ENCODE measurements at places on chromosomes 12 and 14.

GRCh38 chr14:89680156-89680555 is 263.1 kb upstream of the FOXN3 start:
- no peak for DNase-seq

- DNase-seq, result peak; percentile 20
Observed at GRCh38 chr14:76767681-76768656, 6.7 kb downstream of the VASH1 start.

DNA sequence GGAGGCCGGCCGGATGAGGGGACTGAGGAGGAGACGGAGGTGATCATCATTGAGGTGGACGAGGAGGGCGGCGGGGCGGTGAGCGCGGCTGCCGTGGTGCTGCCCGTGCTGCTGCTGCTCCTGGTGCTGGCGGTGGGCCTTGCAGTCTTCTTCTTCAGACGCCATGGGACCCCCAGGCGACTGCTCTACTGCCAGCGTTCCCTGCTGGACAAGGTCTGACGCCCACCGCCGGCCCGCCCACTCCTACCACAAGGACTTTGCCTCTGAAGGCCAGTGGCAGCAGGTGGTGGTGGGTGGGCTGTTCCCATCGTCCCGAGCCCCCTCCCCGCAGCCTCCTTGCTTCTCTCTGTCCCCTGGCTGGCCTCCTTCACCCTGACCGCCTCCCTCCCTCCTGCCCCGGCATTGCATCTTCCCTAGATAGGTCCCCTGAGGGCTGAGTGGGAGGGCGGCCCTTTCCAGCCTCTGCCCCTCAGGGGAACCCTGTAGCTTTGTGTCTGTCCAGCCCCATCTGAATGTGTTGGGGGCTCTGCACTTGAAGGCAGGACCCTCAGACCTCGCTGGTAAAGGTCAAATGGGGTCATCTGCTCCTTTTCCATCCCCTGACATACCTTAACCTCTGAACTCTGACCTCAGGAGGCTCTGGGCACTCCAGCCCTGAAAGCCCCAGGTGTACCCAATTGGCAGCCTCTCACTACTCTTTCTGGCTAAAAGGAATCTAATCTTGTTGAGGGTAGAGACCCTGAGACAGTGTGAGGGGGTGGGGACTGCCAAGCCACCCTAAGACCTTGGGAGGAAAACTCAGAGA is 9.6 kb downstream of the MMP14 start:
- DNase-seq, result no peak

GRCh38 chr12:117144599-117144998 is 45.4 kb upstream of the TESC start:
- DNase-seq, result no peak

DNA sequence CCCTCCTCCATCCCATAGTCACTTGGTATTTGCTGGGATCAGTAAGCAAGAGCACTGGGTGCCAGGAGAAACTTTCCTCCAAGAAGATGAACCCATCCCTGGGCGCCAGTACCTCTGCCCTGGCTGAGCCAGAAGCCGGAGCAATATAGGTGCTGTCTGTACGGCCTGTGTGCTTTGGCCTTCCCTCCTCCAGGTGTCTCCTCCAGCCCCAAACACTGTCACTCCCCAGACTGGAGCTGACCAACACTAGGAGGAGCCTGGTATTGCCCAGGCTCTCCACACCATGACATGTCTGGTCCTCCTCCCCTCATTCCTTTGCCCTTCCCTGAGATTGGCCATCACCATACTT is 4.9 kb downstream of the GSTZ1 start:
- DNase-seq, result no peak

- no peak for DNase-seq
Observed at GRCh38 chr14:55241673-55242072, 29.5 kb upstream of the FBXO34 start.

GRCh38 chr14:100674897-100675619 is 51.6 kb upstream of the DLK1 start:
- DNase-seq, result no peak

- DNase-seq, result peak; percentile 89
Observed at GRCh38 chr12:98503592-98504367, 11.6 kb upstream of the TMPO start.

- no peak for DNase-seq
Observed at GRCh38 chr14:105355850-105356604, 41.5 kb downstream of the PACS2 start.

- no peak for DNase-seq
Observed at GRCh38 chr14:50452979-50453705, 56.5 kb upstream of the CDKL1 start.

DNA sequence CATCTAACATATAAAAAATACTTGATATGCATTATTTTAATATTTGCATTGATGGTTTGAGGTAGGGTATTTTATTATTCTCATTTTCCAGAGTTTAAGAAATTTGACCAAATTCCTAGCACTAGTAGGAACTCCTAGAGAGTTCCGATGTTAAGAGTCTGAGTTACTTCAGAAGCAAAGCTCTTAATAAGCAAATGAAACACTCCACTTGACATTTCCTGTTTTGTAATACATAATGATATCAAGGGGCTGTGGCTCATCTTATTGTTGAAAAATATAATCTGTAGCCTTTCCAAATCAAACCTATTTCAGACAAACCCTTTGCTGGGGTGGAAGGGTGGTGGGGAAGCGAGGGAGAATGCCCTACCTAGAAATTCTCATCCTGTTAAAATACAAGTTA is 355.5 kb downstream of the DIO2 start:
- DNase-seq, result no peak

DNA sequence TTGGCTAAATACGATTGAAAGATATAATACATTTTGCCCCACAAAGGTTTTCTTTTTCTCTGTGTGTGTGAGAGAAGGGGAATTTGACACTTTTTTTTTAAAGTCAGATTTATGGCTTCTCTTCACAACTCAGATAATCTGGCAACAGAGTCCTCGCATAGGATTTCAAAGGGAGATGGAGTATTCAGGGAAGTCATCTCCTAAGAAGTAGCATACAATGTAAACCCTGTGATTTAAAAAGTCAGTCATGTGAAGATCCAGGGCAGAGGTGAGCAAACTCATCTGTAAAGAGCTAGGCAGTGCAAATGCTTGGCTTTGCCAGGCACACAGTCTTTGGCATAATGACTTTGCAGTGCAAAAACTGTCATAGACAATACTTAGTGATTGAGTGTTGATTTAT is 1526.3 kb downstream of the AACS start:
- no peak for DNase-seq

DNA sequence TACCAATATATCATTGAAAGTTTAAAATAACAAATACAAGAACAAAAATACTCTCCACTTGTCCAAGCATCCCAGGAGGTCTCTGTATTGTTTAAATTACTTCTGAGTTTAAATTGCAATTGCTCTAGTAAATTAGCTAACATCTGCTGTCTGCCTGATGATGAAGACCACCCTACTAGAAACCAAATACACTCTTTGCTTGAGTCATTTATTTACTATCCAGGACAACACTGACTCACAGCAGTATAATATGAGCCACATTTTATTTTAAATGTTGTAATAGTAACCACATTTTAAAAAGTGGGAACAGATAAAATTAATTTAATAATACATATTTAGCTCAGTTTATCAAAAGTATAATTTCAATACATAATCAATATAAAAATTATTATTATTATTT is 62.9 kb upstream of the EEA1 start:
- DNase-seq, result no peak

DNA sequence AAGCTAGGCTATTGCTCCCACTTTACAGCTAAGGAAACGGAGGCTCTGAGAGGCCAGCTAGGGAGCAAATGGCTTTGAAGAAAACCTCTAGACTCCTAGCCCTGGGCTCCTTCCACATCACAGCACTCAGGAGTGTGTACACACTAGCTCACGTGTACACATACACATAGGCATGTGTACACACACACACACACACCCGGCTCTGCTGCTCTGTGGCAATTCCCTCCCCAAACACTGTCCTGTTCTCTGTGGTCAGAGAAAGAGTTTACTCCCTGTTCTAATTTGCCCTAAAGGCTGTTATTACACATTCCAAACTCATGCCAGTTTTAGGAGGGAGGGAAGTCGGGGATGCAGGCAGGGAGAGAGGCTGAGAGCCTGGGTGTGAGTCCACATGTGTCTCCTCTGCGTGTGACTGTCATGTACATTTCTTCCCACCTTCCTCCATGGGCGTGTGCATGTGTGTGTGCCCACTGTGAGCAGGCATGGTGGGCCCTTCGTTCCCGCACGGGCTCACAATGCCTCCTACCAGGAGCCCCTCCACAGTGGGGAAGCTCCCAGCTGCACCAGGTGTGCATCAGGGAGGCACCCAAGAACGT is 14.2 kb downstream of the TRPV4 start:
- DNase-seq, result no peak

GRCh38 chr14:48251290-48251689 is 575.9 kb upstream of the MDGA2 start:
- no peak for DNase-seq

DNA sequence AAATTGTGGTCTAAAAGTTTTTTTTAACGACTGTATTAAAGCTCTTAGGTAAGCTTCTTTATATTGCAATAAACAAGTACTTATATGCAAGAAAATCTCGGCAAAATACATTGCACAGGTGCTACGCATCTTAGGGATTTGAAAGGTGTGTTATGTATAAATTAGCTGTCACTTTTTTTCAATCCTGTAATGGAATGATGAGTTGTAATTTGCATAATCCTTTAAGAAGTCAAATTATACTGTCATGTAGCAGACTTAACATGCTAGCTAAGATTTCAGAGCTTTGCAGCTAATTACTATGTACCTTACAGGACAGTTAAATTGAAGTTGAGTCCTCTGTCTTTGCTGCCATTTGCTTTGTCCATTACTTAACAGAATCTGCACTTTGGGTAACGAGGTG is 117.5 kb downstream of the NPAS3 start:
- DNase-seq, result no peak

DNA sequence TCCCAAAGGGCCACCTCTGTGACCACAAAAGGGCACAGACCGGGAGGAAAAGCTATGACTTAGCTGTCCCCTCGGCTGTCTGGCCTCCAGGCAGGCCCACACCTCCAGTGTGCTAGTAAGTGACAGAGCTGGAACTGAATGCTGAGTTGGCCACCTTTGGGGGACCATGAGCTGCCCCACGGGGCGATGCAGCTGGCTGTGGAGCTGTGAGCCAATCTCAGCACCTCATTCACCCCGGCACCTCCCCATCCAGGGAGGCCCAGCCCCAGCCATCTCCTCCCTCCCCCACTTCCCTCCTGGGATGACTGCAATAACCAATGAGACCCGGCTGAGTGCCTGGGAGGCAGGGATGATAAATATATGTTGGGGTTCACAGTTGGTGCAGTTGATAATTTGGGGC is 12.2 kb upstream of the TESC start:
- DNase-seq, result no peak

DNA sequence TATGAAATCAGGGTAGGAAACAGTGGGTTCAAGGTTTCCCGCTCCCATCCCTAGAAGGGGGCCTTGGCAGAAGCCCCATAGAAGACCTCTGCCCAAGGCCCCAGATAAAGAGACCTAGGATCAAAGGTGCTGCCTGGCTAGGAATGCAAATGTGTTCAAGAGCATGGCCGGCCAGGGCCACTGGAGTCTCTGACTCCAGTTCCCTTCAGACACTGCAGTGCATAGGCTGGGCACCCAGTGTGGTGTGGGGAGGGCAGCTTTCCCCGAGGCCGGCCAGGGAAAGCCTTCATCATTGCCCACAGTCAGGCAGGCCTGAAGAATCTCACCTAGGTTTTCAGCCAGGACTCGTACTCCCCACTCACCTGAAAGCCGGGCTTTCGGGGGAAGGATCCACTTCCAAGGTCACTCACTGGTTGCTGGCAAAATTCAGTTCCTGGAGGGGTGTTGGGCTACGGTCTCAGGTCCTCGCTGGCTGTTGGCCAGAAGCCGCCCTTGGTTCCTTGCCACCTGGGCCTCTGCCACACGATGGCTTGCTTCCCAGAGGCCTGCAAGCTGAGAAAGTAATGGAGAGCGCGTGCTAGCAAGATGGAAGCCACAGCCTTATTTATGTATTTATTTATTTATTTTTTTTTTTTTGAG is 9.7 kb upstream of the PEBP1 start:
- DNase-seq, result no peak

DNA sequence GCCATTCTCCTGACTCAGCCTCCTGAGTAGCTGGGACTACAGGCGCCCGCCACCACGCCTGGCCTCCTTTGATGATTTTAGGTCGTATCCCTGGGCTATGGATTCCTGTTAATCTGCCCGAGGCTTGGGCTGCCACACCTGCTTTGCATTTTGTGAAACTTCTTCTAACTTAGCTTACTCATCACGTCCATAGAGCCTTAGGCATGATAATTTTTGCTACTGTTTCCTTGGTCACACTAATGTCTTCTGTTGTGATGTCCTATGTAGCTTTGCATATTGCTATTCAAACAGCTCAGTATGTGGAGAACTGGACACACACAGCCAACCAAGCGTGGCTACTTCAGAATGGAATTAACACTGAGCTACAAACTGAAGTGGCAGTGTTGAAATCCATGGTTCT is 47.5 kb upstream of the DDX11 start:
- DNase-seq, result no peak

DNA sequence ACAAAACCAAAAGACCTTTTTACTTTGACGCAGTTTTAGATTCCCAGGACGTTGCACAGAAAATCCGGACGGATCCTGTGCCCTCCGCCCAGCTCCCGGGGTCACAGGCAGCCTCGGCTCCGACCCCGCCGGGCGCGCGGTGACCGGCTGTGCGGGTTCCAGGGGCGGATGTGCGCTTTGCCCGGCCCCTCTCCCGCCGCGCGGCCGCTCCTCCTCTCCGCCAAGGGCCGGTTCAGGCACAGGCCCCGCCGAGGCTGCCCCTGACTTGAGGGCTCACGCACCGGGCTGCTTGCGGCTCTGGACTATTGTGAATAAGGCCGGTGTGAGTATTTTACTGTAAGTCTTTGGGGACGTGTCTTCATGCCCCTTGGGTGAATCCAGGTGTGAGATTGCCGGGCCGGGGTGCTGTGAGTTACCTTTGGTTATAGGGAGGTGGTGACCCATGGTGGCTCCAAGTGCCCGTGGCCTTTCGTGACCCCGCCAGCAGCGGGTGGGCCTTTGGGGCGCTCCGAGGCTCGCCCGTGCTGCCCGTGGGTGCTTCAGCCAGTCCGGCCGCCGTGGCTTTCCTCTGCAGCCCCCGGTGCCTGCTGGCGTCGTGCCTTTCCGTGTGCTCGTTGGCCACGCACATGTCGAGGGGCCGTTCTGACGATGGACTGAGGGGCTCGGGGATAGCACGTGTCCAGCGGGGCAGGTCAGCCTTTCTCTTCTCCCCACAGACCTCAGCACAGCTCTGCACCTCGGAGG is 45.9 kb downstream of the NOC4L start:
- DNase-seq, result no peak

GRCh38 chr12:9118158-9118557 is 2.4 kb upstream of the A2M start:
- no peak for DNase-seq

GRCh38 chr12:42396473-42397259 is 70.7 kb downstream of the PPHLN1 start:
- no peak for DNase-seq

GRCh38 chr14:103132381-103133209 is 9.3 kb downstream of the TNFAIP2 start:
- DNase-seq, result no peak

- DNase-seq, result no peak
Observed at GRCh38 chr14:105486163-105486973, at the start of gene CRIP1. CRIP1 (plus strand) TSS chr14:105486886; CDS start chr14:105487260, 374 bp downstream.

- no peak for DNase-seq
Observed at GRCh38 chr12:6539707-6540134, 5.4 kb downstream of the GAPDH start.

GRCh38 chr12:4720637-4720995 is 416 bp downstream of the GALNT8 start:
- no peak for DNase-seq

- no peak for DNase-seq
Observed at GRCh38 chr12:53042607-53043454, 7.0 kb upstream of the TNS2 start.

Data from stimulated activated CD8-positive, alpha-beta memory T cell treated with anti-CD3 and anti-CD28 coated beads, Interleukin-7, amount 100 ng/mL, for 24 hours (primary cell).